Activated CD4-positive, alpha-beta T cell treated with anti-CD3 and anti-CD28 coated beads for 1 hour (primary cell): ENCODE measurements at places on chromosomes 7 and 10.

- DNase-seq: no peak
These were observed 48.4 kb downstream of the TMEM26 start for GRCh38 chr10:61404751-61405150.

DNA sequence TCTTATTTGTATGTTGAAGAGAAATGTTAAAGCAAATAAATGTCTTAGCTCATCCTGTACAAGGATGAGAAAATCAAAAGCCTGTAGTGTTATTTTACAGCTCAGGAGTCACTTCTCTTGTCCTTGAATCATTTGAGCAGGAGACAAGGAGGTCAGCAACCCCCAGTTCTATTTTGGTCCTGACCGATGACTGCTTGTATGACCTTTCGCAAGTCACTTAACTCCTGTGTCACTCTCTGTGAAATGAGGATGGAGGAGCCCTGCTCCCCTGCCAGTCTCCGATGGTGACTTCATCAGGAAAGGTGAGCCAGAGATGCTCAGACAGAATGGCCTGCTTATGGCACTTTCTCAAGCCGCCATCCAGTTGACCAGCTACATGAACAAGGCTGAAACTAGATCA lies 101.0 kb downstream of the CELF2 start:
- no peak for DNase-seq

DNA sequence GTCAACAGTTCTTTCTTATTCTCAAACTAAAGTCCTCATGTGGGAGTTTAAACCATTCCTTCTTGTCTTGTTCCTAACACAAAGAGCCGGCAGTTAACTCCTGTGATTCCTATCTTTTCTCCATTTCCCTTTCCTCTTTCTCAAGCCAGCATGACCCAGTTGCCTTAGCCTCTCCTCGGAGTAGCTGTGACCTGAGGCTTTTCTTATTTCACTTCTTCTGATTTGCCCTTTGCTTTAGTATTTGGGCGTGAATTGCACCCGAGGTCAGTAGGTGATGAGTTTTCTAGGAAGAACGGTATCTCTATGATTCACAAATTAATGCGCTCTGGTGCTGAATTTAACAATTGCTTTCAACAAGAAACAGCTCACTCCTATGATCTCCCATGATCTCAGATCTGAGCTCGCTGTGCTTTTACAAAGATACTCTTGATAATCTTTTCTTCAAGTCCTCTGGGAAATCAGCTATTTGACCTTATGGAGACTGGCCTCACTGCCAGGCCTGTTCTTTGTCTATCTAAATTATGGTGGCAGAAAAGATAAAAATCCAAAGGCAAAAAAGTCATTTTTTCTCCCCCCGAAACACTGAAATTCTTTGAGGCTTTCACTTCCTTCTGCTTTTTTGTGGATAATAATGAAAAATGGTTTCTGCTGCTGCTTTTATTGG lies 184.6 kb downstream of the JCAD start:
- no peak for DNase-seq

DNA sequence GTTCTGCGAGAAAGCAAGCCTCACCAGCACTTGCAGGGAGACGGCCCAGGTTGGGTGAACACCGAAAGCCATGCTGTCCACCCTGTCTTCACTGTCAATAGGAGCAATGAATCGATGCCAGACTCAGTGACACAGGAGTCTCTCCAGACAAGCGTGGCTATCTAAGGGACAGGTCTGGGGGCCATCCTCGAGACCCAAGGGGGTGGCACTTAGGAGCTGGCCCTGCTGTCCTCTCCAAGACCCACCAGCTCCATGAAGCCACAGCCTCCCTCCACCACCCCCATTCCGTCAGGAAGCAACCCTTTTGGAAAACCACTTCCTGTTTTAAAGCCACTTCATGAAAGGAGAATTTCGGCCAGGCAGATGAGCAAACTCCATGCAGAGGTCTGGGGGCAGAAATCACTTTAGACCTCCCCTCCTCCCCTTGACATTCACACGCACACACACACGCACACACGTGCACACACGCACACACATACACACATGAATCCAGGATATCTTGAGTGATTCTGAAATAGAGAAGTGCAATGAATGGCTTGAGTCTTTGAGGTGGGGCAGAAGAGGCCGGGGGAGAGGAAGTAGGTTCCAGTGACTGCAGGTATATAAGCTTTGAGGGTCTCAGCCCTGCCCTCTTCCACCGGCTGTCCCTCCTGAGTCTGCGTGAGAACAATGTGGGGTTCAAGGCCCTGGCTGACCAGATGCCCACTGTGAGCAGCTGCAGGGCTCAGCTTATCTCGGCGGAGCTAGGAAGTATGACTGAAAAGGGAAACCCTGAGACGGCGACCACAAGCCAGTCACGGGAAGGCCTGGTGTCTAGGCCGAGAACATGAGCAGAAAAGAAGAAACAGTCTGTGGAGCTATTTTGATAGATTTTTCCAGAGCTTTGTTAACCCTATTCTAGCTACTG lies 25.0 kb downstream of the RGS10 start:
- DNase-seq: peak; percentile 48

GRCh38 chr7:130901209-130901783 lies 167.3 kb upstream of the KLF14 start:
- DNase-seq: no peak

- DNase-seq: no peak
These were observed 103.1 kb downstream of the KLF6 start for GRCh38 chr10:3681642-3682554.

DNA sequence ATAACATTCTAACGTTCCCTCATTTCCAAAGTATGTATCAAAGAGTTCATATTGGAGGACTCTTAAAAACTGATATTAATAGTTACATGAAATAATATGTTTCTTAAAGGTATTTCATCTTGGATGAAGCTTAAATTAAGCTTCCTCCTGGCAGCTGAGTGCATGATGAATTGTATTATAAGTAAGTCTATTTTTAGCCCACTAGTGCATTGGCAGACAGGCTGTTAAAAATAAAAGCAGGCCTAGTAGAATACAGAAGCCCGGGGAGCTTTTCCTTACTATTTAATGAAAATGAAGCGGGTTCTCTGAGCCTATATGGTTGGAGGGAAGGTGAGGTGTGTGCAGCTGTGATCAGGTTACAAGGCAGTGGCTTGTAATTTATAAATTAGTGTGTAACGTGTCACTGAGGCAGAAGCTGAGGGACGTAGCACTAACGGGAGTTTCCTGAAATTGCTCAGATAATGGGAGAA lies 130.7 kb upstream of the KMT2E start:
- no peak for DNase-seq

- no peak for DNase-seq
These were observed 26.4 kb upstream of the SRGN start for GRCh38 chr10:69061305-69062161.

DNA sequence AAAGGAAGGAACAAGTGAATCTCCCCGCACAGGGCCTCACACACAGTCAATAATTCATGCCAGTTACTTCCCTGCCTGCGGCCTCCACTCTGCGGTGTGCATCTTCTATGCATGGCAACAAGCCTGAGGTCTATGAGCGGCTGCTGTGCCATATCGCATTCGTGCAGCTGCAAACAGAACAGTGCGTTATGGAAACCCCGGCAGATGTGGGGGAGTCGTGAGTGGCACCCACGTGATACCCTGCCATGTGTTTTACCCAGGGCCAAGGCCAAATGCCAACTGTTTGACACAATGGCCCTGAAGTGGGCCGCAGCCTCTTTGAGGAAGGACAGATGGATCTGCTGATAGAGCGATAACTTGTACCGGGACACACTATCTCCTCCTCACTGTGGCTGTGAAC lies 13.4 kb downstream of the TNS3 start:
- DNase-seq: no peak

GRCh38 chr10:24519950-24520349 lies 203.7 kb downstream of the ARHGAP21 start:
- DNase-seq: peak; percentile 19

- no peak for DNase-seq
These were observed 27.1 kb downstream of the UNCX start for GRCh38 chr7:1259621-1260243.

- DNase-seq: no peak
These were observed 2.4 kb downstream of the KCNH2 start for GRCh38 chr7:150975536-150976319.

DNA sequence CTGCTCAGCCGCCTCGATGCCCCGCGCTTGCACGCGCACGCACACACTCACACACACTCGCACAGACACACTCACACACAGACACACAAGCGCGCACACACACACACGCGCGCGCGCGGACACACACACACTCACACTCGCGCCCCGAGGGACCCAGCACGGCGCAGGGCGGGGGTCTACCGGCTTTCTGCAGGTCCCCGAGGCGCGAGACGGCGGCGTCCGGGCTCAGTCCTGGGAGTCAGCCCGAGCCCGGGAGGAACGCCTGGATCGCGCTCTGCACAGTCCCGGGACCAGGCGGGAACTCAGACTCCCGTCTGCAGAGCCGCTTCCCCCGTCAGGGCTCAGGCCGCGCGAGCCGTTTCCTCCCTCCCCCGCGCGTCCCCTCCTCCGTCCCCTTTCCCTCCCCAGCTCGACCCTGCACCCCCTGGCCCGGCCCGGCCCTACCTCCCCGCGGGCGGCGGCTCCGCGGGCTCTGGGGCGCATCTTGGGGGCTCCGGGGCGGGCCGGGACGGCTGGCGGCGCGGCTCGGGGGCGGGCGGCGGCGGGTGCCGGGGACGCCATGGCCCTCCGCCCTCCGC lies 464 bp downstream of the DENND2A start:
- DNase-seq: no peak

GRCh38 chr7:130897515-130898419 lies 163.8 kb upstream of the KLF14 start:
- no peak for DNase-seq

GRCh38 chr10:23253780-23254179 lies 61.7 kb downstream of the PTF1A start:
- no peak for DNase-seq

DNA sequence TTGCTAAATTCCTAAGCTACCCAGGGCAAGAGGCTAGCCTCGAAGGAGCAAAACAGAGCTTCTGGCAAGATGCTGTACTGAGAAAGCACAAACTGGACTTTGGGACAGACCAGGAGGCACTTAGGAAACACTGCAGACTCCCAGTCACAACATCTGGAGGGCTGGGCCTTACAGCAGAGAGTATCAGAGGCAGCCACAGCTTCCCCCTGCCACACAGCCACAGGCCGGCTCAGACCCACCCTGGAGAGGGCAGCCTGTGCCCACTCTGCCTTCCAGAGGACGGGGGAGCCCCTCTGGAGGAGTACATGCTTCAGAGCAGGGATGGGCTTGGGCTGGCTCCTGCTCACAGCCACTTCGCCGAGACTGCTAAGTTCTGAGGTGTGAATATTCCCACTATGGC lies 17.4 kb downstream of the ESYT2 start:
- DNase-seq: no peak

DNA sequence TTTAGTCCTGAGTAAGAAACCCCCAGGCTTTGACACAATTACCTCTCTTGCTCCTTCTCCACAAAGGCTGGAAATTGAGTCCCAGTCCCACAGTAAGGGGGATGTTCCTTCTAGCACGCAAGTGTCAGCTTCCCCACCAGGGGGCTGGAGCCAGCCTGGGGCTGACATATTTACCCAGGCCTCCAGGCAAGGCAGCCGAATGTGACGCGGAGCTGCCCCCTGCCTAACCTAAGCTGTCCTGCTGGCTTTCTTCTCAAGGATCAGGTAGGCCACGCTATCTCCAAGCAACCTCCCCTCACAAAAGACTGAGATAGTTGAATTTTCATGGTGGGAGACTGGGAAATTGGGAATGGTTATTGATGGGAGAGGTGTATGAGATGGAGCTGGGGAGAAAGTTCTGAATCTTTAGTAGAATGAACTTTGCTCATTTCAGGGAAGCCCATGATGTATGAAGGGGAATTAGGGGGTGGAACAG lies 19.2 kb upstream of the BMPER start:
- DNase-seq: no peak

- DNase-seq: no peak
These were observed 81.3 kb upstream of the DKK1 start for GRCh38 chr10:52232561-52233350.

- DNase-seq: no peak
These were observed 87.1 kb upstream of the HDAC9 start for GRCh38 chr7:18408461-18408860.

DNA sequence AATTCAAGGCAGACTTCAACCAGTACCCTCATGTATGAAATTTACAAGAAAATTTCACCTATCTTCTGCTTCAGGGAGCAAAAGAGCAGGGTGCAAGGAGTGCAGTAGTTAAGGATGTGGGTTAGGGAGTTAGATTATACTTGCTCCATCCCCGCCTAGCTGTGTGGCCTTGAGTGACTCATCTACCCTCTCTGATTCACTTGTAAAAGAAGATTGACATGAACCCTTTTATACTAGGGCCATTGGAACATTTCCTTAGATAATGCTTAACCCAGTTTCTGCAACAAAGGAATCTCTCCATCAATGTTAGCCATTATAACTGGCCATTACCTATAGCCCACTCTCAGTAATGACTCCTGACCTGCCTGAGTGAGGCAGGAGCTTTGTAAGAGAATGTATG lies 10.2 kb upstream of the HSPA12A start:
- DNase-seq: no peak

GRCh38 chr7:139482662-139483466 lies 609 bp downstream of the KLRG2 start:
- DNase-seq: no peak

DNA sequence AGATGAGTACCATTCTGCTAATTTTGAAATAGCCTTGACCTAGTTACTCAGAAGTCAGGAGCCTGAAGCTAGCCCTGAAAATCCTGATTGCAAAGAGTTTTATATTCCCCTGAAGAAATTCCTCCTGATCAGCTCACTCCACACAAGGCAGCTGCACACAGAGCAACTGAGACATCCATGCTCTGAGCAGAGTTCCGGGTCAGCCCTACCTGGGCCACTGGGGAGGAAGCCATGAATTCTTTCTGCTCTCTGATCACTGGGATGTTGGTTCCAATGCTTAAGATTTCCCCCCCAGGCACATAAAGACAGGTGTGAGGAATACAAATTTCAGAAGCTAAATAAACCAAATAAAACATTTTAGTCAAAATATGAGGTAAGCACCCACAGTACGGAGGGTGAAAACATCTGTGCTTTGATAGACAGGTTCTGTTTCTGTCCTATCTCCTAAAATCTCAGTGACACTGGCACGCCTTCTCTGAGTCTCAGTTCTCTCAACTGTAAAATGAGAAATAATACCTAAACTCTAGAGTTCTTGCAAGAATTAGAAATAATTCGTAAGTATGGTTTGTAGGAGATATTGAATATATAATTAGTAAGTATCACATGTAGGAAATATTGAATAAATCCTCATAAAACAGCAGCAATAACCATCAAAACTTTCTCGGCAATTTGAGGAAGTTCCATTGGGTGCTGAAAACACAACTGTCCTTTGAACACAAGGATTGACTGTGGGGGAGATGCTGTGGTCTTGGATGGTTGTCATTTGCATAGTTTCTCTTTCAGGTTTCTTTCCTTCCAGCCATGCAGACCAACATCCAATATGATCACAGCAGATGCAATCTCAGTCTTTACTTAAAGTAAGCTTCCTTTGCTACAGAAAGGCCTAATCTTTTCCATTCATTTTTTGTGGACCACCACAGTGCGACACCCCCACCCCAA lies 133.0 kb upstream of the TNS3 start:
- DNase-seq: no peak

GRCh38 chr10:2117641-2118040 lies 380.3 kb upstream of the ADARB2 start:
- no peak for DNase-seq
